ENCODE measurements at places on chromosomes 1 and 21. TPM values are rescaled to one million over a fixed set of nuclear protein-coding genes. Genes with fewer than 3 reads are reported as not detected.

GRCh38 chr1:185008838-185009237 is 34.5 kb upstream of the NIBAN1 start:
- ATAC-seq = no peak

- no peak for ATAC-seq
Measured at GRCh38 chr21:32920474-32920873, 105.3 kb upstream of the OLIG2 start.

- no peak for ATAC-seq
Measured at GRCh38 chr1:231793893-231794292, 167.3 kb downstream of the DISC1 start.

GRCh38 chr1:100377590-100378361 is 25.5 kb downstream of the CDC14A start:
- ATAC-seq = peak; percentile 86

DNA sequence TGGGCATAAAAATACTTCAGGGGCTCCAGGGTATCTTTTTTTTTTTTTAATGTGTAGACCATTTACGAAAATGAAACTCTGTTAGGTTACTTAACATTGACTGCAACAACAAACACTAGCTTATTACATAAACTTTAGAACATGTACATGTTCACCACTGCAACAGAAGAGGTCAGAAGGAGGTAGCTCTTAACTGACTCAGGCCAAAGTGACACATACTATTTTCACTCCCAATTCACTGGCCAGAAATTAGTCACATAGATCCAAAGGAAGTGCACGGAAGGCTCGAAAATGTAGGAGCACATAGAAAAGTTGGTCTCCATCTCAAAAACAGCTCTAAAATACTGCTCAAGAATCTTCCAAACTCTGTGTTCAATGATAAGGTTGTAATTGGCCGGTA is 107.2 kb downstream of the AKT3 start:
- ATAC-seq = no peak

- ATAC-seq = peak; percentile 94
Measured at GRCh38 chr1:33180911-33181890, 642 bp downstream of the TRIM62 start.

Gene RNASEL
- total RNA-seq = 8.4 TPM

Gene RUNX3
- 116 TPM for total RNA-seq
